ENCODE measurements at places on chromosomes 6 and 20. TPM values are rescaled to one million over a fixed set of nuclear protein-coding genes. Genes with fewer than 3 reads are reported as not detected.

USP49 gene
- 9.1 TPM for total RNA-seq

DEFB118 gene
- total RNA-seq = not detected

HFE gene
- 7.6 TPM for total RNA-seq

DNA sequence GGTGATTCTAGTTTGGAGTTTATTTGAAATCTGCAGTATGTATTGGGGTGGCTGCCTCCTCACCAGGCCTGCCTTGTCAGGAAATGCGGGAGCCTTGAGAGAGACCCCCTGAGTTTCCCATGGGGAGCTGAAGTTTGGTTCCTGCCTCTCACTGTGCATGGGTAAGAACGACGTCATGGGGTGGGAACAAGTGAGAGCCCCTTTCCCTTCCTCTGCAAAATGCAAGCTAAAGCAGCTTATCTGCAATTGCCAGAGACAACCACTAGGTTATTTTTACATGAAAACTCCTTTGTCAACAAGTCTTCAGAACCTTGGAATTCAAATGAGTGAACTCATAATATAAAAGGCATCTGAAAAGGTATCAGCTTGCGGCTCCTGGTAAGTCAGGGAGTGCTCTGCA, 58.4 kb downstream of the TMEM170B start:
- no peak for DNase-seq

DNA sequence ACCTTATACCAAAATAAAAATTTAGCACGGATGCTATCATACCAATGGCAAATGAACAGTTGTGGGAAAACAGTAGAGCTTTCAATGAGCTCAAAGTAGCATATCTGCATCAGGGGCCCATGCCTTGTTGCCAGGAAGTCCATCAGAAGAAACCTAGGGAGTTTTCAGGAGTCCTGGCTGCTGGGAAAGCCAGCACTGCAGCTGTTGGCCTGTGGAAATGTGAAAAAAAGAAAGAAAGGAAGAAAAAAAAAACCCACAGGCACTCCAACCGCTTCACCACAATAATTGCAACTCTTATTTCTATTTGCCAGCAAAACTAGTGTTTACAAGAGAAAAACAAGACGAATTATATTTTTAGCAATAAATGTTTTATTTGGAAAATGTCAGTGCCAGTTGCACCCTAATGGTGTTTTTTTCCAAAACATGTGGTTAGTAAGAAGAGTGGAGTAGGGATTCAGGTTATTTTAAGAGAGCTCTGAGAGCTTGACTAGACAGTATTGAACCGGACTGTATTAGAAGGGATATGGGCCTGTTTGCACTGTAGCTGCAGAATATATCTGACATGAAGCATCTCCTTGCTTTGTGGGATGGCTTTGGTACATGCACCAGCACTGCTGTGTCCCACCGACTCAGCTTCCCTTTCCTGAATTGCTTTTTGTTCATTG, 137.3 kb downstream of the CCDC170 start:
- no peak for DNase-seq

DNA sequence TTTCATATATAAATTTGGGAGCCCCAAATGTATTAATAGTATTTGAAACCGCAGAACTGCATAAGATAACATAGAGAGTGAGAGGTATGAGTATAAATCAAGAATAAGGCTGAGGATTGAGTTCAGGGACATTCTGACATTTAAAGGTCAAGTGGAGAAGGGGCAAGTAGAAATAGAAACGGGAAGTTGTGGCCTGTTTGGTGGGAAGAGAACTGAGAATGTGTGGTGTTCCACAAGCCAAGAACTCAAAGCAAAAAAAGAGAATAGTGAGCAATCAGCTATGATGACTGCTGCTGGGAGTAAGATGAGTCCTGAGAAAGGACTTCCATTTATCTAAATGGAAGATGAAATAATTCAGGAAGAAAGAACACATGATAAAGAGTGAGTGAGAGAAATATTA, 418.4 kb downstream of the CD109 start:
- no peak for DNase-seq

DNA sequence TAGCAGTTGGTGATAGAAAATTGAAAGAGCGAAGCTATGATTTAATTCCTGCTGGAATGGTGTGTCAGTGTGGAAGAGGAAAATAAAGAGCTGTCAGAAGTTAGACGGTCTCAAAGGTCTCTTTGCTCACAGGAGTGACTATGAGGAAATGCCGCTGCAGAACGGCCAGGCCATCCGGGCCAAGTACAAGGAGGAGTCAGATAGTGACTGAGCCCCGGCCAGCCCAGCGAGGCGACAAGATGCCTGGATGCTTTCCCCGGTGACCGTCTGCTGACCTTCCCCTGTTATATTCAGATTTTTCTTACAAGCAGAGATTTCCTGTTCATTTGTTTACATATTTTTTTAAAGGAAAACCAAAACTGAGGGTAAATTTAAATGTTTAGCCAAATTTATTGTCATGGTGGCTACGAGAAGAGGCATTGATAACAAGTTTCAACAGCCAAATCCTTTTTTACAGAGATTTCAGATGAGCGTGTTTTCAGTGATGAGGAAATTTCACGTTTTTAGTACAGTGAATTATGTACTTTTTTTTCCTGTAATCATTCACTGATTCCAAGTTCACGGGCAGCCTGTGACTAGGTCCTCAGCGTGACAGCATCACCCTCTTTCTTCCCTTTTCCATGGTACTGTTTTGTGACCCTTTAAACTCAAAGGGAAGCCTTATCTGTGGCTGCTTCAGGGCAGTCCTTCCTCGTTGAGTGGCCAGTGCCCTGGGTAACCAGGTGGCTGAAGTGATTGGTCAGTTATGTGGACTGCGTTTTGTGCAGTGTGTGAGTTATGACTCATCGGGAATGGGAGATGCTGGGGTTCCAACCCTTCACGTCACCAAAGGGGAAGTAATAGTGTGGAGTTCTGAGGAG, 12.6 kb downstream of the DYNLT1 start:
- DNase-seq = peak; percentile 87

GRCh38 chr20:3759316-3759823, 8.2 kb downstream of the ADISSP start:
- no peak for DNase-seq

GRCh38 chr20:48154040-48154765, 368.9 kb upstream of the SULF2 start:
- no peak for DNase-seq

- peak; percentile 91 for DNase-seq
These were observed 88.6 kb downstream of the ERMARD start for GRCh38 chr6:169839898-169840631.

DNA sequence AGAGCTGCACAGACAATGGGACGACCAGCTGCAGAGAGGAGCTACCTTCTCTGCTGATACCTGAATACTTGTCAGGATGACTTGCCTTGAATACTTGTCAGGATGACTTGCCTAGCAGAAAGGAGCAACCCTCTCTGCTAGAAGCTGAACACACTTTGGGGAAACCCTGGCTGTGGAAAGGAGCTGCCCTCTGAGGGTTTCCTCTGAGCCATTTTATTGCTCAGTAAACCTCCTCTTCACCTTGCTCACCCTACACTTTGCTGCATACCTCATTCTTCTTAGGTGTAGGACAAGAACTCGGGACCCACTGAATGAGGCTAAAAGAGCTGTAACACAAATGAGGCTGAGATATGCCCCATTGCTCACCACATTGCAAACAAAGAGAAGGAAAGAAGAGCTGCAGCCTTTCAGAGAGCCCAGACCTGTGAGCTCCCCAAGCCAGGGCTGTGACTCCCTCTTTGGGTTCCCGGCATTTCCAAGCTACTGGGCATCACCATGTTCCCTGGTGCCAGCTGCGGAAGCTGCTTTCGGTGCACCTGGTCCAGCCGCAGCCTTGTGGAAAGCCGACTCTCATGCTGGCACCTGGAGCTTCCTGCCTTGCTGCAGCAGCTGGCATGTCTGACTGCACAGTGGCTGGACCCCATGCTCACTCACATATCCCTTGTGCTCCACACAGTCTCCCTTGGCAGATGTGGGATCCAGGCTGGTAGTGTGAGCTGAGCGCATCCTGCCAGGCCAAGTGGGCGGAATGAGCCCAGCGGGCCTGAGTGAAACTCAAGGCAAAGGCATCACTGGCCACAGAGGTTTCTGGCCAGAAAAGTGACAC, 106.7 kb upstream of the AHI1 start:
- DNase-seq = no peak

- DNase-seq = no peak
These were observed 176.7 kb downstream of the HACE1 start for GRCh38 chr6:104682722-104683643.

DNA sequence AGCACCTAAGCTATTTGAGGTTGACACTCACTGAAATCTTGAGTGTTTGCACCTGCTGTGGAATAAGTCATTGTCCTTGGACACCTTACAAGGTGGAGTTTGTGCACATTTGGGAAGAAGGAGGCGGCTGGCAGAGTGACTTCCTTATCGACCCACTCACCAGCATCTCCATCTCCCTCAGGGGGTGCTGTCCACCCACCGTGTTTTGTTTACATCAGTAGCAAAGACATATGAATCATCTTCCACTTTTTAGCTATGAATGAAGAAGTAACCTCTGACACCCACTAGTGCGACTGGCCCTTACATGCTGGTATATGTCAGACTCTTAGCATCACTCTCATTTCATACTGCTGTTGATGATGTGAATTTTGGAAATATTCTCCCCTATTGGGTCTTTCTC, 119.5 kb upstream of the SGK1 start:
- DNase-seq = no peak

DNA sequence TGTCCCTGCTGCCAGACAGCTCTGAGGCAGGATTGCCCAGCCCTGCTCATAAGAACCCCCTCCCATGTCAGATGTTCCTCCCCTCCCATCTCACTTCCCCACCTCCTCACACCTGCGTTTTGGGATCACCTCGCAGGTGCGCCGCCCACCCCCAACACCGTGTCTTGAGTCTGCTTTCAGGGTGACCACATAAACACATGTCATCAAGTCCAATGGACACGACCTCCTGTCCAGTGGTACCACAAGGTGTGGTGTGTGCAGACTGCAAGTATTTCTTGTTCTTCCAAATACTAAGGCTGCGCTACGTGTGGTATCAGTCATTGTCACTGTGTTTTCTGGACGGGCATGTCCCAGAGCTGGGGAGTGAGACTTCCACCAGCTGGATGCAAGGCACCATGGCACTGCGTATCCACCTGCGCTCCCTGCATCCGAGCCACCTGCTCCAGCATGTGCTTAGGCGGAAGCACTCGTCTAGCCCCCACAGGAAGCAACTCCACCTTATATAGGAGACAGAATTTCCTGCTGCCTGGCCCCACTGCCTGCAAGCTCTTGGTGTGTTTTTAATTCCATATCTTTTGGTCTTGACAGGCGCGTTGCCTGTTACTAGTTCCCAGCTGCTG, 119.7 kb upstream of the NXT1 start:
- DNase-seq = peak; percentile 64

GRCh38 chr6:111846492-111847409, 26.5 kb downstream of the FYN start:
- no peak for DNase-seq

- no peak for DNase-seq
These were observed 789.2 kb upstream of the SLC35B3 start for GRCh38 chr6:9224539-9224938.

GRCh38 chr6:133173276-133173675, 67.9 kb upstream of the EYA4 start:
- no peak for DNase-seq

GRCh38 chr6:34360556-34360955, 31.9 kb downstream of the NUDT3 start:
- no peak for DNase-seq

DNA sequence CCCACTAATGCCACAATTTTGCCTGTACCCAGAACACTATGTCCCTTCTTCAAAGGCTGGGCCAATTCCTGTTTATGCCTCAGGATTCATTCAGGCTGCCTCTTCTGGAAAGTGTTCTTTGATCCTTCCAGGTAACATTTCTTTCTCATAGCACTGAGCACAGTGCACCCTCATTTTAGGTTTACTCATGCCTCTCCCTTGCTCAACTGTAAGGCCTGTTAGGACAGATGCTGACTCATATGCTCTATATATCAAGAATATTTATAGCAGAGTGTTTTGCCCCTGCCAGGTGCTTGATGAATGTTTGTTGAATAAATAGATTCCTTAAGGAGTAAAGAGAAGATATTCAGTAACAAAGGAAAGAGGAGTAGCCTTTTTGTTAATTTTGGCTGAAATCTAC, 263.9 kb downstream of the PHF3 start:
- DNase-seq = no peak

DNA sequence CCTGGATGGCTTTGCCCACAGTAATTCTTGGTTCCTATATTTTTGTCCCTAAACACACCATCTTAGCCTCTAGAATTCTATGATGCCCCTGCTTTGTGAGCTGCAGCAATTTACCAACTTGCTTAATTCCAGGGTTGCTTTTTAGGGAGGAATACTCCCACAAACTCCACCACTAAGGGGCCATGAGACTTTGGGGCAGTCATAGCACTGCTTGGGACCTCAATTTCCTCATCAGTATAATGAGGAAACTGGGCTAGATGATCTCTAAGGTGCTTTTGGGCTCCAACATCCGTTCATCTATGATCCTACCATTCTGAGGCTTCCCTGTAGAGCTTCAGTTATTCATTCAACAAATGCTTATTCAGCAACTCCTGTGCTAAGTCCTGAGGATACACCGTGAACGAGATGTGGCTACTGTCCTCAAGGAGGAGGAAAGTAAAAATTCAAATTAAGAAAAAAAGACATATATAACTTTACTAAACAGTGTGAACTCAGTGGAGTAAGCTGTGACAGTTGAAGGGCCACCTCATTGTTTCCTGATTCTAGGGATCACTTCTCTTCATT, 75.3 kb downstream of the PRDM1 start:
- no peak for DNase-seq

- no peak for DNase-seq
These were observed 757 bp upstream of the SAMD3 start for GRCh38 chr6:130223508-130223907.

Data from vagina (tissue), 2 donors.